ENCODE measurements at places on chromosomes 2 and 18.

DNA sequence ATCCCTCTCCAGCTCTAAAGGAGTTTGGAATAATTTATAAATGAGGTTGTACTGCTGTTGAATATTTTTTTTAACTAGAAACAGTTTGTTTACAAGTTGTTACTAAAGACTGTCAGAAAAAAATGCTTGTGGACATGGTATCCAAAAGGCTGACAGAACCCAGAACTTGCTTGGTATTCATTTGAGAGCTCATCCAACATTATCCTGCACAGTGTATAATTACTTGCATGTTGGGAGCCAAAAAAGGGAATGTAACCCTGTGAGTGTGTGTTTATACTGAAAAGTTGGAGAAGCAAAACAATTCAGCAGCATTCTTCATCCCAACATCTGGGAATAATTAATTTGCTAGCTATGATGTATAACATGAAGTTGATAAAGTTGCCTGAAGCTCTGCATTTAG is 42.1 kb upstream of the EHBP1 start:
- DNase-seq = peak; percentile 92

- peak; percentile 44 for DNase-seq
These were observed 157.2 kb downstream of the BABAM2 start for GRCh38 chr2:28047681-28048080.

- no peak for DNase-seq
These were observed 815 bp downstream of the CNDP1 start for GRCh38 chr18:74534981-74535649.

DNA sequence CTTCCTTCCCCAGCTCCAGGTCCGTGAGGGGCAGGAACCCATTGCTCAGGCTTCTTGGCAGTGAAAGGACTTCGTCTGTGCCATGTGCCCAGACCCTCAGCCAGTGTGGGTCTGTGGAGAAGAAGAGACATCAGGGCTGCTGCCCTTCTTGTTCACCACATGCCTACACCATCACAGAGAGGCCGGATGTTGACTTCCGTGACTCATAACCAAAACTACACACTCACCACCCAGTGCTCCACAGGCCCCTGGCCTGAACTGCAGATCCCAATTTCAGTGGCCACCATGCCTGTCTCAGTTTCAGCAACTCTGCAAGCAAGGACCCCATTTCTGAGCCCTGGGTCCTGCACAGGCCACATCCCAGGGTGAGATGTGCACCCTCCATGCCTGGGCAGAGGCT is 332.6 kb upstream of the SALL3 start:
- no peak for DNase-seq

GRCh38 chr18:70028734-70029133 is 81.1 kb upstream of the CD226 start:
- DNase-seq = no peak

DNA sequence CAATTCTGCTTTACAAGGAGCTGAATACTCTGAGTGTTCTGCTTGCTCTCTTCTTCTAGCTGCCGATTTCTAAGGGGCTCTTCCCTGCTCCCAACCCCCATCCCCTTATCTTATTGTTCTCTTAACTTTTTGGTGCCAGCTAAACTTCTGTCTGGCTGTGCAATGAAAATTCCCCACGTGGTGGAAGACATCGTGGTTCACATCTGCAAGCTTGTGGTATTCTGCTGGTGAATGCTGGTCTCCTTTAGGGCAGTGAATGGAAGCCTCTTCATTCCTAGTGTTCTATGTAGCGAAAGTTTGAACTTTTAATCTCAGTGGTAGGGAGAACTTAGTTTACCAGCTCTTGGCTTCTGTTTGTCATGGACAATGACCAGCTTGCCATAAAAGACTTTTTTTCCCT is 406.0 kb upstream of the ZEB2 start:
- no peak for DNase-seq

DNA sequence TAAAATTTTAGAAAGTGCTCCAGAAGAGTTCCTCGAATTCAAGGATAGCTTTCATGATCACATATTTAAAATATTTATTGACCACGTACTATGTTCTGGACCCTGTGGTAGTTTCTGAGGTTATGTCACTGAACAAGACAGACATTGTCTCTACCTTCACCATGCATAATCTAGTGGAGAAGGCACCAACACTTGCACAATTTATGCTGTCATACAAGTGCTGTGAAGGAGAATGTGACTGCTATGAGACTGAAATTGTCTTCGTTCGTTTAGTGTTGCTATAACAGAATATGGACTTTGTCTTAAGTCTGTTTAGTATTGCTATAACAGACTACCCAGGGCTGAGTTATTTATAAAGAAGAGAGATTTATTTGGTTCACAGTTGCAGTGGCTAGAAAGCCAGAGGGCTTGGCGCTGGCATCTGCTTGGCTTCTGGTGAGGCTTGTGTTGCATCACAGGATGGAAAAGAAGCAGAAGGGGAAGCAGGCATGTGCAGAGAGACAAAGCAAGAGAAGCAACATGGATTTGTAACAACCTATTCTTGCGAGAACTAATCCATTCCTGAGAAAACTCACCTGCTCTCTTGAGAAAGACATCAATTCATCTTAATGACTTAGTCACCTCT is 50.0 kb upstream of the RFX8 start:
- no peak for DNase-seq

DNA sequence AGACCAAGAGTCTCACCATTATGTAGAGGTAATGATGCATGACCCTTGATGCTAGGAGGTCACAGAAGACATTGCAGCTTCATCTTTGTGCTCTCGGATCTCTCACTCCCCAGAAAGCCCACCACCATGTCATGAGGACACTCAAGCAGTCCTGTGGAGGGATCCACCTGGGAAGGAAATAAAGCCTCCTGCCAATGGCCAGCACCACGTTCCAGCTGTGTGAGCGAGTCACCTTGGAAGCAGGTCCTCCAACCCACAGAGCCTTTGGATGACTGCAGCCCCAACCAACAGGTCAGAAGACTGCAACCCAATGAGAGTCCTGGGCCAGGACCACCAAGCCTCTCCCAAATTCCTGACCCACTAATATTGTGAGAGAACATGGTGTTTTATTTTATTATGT is 38.4 kb downstream of the CYP26B1 start:
- DNase-seq = no peak

DNA sequence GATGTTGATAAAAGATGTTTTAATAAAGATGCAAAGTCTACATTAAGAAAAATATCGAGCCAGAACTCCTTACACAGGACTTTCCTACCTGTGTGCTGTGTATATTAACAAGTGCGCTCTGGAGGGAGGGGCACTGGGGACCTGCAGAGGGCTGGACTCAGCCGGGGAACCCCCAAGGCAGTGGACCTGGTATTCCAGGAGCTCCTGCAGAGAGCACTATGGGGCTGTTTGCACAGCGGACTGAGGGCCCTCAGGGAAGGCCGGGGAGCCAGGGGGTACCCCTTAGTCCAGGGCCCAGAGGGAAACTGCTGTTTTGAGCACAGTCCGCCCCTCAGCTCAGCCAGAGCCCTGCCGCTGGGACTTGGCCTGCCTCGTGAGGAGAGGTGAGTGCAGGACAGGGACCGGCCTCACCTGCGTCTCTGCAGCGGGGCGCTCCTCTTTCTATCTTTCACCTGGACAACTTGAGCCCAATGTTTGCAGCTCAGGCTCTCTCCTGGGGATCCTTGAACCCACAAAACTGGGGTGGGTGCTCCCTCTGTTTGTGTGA is 168.4 kb downstream of the ARL4C start:
- DNase-seq = no peak

GRCh38 chr2:84778911-84779690 is 101.8 kb downstream of the TRABD2A start:
- no peak for DNase-seq

- no peak for DNase-seq
These were observed 43.9 kb downstream of the NCKAP1 start for GRCh38 chr2:182994228-182994912.
